ENCODE measurements at places on chromosomes 13 and 19.

DNA sequence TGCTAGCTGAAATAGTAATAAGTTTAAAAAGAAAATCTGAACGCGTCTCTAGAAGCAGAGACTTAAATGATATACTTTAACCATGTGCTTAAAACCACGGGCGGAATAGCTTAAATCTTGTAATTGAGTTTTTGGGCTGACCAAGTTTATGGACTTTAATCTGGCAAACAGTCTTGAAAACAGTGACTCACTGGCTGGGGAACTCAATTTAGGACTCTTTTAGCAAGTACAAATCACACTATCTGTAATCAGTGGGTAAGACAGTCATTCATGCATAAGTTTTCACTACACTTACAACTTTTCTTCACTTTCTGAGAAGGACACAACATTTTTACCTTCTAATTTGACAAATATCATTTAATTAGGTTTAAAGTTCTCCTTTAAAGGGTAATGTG is 26.8 kb downstream of the ZNF627 start:
- DNase-seq, result no peak

- DNase-seq, result no peak
These were observed 932.3 kb downstream of the EFNB2 start for GRCh38 chr13:105602956-105603670.

DNA sequence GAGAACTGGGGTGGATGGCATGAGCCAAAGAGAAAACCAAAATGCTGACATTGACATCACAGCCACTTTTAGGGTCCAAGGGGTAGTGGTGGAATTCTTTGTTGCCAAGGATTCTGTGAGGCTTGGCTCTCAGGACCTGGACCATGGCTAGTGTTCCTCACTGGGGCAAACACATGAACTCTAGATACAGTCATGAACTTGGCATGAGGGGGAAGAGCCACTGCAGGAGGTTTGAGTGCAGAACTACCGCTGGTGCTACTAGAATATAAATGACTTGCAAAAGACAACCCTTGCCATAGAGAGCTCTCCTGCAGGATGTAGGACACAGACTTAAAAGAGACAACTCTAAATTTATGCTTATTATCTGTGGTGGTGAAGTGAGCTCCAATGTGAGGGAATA is 29.8 kb upstream of the FRY start:
- DNase-seq, result no peak

- no peak for DNase-seq
These were observed 124.2 kb downstream of the CACNA1A start for GRCh38 chr19:13381827-13382632.

- DNase-seq, result no peak
These were observed 32.7 kb downstream of the FBN3 start for GRCh38 chr19:8116437-8117293.

- DNase-seq, result no peak
These were observed 7.9 kb upstream of the PVR start for GRCh38 chr19:44635581-44636438.

- no peak for DNase-seq
These were observed 123.2 kb upstream of the VSTM2B start for GRCh38 chr19:29402563-29402962.

DNA sequence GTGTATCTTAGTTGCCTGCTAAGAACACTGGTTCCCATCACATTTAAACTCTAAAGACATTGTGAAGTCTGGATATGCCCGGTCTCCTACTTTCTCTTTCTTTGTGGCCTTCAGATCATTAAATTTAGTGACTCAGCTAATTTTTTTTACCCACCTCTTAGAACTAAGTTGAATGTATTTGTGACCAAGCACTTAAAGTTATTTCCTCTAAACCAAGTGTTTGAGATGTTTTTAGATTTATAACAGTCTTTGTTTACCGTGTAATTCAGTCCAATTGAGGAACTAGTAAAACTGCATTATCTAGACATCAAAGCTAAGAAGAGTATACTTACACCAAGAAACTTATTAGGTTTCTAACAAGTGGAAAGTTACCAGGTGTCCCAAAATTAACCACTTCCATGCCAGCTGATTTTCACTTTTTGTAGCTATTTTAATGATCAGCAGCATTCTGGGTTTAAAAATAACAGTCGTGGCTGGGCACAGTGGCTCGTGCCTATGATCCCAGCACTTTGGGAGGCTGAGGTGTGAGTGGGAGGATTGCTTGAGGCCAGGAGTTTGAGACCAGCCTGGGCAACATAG is 53.1 kb downstream of the ARHGAP35 start:
- DNase-seq, result no peak

DNA sequence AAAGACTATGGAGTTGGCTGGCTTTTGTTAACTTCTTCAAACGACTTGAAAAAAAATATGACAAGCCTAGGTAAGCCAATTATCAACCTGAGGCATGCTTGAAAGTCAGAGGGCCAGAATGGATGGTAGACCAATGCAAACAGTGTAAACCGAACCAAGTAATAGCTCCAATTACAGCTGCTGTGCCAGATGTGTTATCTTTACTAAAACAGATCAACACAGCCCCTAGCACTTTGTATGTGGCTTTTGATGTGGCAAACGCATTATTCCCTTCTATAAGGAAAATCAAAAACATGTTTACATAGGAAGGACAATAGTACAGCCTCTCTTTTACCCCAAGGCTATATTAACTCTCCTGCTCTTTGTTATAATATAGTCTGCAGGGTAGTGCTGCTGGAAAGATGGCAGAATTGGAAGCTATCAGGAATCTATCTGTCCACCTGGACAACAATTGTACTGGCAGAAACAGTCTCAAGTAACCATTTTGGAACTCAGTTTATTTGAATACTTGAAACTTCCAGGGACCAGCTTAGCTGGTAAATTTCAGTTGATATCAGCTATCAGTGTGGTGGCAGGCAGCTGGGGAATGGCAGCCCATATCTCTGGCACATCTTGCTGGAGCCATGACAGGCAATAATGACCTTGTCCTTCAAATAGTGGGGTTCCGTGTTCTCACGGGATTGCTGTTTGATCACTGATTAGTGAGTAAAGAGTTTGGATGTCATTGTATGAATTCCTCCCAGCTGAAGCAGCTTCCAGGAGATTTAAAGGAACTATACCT is 144.4 kb upstream of the WASF3 start:
- DNase-seq, result no peak

DNA sequence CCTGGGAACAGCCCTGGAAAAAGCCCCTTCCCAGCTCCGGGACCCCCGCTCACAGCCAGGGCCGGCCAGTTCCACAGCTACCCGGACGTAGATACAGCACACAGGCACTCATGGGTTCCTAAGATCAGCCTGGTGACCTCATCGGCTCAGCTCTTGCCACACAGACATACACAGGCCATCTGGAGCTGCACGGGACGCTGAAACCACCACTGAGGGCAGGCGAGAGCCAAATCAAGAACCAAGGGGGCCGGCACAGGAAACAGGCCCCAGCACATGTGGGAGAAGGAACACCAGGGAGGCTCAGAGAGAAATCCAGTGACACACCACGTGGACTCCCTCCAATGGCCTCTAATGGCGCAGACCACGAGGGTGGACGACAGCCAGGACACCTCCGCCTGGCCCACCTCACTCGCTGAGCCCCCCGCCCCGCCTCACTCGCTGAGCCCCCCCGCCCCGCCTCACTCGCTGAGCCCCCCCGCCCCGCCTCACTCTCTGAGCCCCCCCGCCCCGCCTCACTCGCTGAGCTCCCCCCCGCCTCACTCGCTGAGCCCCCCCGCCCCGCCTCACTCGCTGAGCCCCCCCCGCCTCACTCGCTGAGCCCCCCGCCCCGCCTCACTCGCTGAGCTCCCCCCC is 69.7 kb upstream of the C13orf46 start:
- no peak for DNase-seq

GRCh38 chr13:35473802-35474201 is 2.7 kb downstream of the MAB21L1 start:
- no peak for DNase-seq

GRCh38 chr19:7830272-7830771 is 304 bp downstream of the EVI5L start:
- no peak for DNase-seq

- DNase-seq, result no peak
These were observed 18.4 kb upstream of the KPNA3 start for GRCh38 chr13:49810567-49811526.

- no peak for DNase-seq
These were observed 38.9 kb upstream of the AMER2 start for GRCh38 chr13:25210842-25211569.

DNA sequence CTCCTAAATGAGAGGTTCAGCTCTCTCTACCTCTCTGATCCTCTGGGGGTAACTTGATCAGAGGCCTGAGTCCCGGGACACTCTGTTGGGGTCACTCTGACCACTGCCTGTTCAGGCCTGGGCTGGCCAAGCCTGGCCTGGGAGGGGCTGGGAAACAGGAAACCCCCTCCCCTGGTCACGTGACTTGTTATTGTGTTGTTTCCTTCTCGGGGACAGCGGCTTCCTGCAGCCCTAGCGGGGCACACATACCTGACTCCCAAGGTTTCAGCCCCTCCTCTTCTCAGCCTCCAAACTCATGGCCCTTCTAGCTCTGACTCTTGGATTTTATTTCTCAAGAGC is at the start of gene USHBP1:
Gene USHBP1, minus strand, starts transcription at position 105 of the 339 bp plus-strand sequence. CDS start 446 bp downstream, outside the sequence.
- no peak for DNase-seq
